BJ (cell line): ENCODE measurements at places on chromosomes 7 and 10.

DNA sequence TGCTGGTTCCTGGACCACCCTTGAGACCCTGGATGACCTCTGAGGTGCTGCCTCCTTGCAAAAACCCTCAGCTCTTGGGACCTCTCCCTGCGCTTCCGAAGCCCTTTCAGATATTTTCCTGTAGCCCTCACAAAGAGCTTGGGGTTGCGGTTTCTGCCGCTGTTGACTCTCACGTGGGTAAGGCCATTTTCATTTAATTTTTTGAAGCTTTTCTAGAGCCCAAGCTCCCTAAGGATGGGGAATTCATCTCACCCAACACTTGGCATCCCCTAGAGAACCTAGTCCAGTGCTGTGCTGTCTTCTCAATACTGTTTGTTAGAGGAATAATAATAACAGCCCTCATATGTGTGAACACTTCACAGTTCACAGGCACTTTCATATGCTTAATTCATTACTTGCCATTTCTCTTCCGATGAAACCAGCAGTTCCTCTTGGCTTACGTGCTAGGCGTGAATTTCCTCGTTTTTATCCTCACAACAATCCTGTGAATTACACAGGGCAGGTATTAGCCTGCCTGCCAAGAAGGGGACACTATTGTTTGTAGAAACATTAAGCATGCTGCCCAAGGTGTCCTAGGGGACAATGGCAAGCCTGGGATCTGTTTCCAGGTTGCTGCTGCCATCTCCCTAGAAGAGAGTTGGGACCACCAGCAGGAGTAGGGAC lies 71.6 kb upstream of the CTBP2 start:
- no peak for DNase-seq

DNA sequence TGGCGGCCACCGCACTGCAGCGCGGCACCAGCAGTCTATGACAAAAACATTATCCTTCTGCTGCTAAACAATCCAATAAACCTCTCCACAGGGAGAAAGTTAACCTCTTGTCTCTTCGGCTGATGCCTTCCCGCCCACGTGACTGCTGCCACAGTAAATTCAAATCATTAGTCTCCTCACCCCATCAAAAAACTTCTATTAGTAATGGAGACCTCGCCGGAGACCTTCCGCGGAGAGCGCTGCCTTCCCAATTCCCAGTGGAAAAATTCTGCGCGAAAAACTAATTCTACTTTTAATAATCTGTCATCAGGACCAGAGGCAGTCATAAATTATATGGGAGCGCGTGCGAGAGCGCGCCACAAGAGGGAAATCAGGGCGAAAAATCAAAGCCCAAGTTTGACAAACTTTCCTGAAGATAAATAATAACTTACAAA lies 90.0 kb upstream of the PAX2 start:
- DNase-seq = no peak

DNA sequence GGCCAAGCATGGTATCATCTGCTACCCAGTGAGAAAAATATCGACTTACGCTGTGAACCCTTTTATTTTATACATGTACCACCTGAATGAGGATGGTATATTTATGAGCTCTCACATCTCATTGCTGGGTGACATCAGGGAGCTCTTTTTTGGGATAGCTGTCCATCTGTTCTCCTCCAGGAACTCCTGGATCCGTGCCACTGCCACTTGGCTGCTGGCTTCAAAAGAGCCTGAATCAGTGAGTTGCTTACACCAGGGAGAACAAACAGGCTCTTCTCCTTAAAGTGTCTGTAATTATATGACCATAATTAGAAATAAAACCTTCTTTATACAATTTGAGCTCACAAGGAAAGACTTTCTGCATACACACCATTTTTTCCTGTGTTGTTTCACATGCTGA lies 106.2 kb downstream of the KAT6B start:
- no peak for DNase-seq

GRCh38 chr10:96794836-96795733 lies 37.0 kb upstream of the LCOR start:
- DNase-seq = no peak

GRCh38 chr7:55132890-55133551 lies 114.2 kb downstream of the EGFR start:
- DNase-seq = peak; percentile 98

GRCh38 chr7:55130395-55131141 lies 111.8 kb downstream of the EGFR start:
- DNase-seq = no peak
